ENCODE measurements at places on chromosomes 3 and 15.

DNA sequence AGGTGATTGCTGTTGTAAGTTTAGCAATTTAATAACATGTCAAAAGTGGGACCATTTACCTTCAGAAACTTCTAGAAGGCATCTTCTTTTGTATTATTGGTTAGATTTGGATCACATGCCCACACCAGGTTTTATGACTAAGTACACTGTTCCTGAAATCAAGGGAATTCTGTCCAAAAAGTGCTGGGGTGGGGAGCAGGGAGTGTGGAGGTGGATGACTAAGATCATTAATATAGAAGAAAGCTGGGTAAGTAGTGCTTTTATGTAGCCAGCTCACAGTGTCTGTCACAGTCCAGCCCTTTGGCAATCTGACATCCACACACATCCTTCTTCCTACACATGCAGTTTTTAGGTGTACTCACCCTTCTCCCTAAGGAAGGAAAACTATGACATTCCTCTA, 120.0 kb downstream of the TMCO5A start:
- DNase-seq = no peak

- no peak for DNase-seq
Observed at GRCh38 chr15:77085297-77085696, 14.4 kb upstream of the TSPAN3 start.

- DNase-seq = no peak
Observed at GRCh38 chr3:133757701-133758567, 11.7 kb downstream of the TF start.

DNA sequence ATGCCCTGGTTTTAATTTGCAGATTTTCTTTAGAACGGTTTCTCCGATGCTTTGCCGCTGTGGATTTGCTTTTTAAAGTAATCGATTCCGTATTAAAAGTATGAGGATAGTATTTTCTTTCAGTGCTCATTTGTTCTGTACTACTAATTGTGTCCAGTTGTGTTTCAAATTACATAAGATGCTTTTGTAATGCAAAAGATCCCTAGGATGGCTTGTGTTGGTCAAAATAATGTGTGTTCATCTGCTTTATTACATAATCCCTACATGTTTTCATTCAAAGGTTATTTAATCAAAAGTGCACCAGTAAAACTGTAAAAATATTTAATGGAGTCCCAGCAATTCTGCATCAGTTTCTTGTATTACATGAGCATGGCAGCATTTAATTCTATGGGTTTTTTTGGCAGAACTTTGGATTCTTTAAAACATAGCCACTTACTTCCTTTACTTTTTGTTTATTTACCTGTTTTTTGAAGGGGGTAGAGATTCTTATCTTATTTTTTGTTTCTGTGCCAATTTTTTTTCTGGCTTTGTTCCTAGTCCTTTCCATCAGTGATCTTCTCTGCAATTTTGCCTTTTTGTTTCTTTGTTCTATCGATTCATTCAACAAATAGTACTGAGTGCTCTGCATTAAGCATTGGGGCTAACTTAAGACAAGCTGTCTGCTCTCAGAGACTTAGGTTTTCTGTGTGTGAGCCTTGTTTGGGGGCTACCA, 352.8 kb downstream of the LRTM1 start:
- DNase-seq = no peak

DNA sequence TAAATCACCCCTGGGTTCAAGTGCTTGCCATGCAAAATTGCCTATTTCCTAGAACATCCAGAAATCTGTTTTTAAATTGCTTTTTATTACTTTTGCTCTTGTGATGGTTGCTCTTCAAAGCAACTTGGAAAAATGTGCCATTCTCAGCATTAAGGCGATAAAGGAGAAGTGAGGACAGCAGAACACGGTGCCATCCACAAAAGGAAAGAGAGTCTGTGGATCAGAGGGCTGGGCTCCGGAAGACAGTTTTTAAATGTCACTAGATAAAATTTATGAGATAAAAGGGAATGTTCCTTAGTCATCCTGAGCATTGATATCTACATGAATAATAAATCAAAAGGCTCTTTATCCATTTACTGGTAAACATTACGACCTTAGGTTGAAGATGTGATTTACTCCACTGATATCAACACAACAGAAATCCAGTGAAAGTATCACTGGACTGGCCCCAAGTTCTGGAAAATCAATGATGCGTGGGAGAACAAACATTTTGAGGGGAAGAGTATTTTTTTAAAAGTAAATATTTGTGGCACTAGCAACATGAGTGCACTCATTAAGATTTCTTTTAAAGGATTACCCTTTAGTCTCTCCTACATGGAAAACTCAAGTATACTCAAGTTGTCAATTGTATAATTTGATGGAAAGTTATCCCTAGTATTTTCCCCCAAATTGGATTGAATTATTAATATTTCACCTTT, 554.7 kb downstream of the FHIT start:
- no peak for DNase-seq

DNA sequence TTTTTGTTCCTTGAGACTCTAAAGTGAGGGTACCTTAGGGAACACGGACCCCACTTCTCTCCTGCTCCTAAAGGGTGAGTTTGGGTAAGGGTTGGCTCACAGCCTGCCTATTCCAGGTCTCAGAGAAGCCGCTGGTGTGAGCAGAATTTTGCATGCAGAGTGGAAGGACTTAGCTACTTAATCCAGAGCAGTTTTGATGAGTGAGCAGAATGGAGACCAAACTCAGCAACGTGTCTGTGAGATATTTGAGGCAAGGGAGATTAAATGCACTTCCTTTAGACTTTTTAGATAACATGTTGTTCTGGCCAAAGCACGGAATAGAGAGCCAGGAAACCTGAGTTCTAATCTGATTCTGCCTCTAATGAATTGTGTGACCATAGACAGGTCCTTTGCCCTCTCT, 5.1 kb downstream of the SLC24A1 start:
- no peak for DNase-seq

GRCh38 chr3:123412811-123413604, 35.9 kb downstream of the ADCY5 start:
- no peak for DNase-seq

GRCh38 chr15:66847565-66847991, 145.5 kb downstream of the SMAD6 start:
- no peak for DNase-seq

DNA sequence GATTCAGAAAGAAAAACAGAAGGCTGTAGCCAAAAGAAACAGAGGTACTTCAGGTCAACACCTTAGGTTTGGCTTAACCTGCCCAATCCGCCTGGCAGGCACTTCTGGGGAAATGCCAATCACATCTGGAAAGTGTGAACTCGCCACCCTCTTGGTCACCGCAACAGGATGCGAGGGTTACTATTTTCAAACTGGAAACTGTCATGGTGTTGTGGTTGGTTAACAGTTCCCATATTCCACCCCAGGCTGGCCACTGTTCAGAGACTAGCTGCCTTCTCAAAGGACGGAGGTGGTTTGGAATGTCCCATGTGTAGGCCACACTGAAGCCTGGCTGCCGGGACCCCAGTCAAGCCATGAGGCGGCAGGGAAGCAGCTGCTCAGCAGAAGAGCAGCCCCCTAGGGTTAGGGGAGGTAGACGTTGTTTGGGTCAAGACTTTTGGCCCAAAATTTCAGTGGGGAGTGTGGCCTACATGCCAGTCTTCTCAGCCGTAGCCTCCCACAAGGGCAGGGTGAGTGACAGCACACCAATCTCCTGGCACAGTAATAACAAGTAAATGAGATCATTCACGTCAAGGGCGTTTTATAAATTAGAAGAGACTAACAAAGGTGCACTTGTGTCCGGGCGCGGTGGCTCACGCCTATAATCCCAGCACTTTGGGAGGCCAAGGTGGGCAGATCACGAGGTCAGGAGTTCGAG, 54.6 kb downstream of the UMPS start:
- DNase-seq = no peak

DNA sequence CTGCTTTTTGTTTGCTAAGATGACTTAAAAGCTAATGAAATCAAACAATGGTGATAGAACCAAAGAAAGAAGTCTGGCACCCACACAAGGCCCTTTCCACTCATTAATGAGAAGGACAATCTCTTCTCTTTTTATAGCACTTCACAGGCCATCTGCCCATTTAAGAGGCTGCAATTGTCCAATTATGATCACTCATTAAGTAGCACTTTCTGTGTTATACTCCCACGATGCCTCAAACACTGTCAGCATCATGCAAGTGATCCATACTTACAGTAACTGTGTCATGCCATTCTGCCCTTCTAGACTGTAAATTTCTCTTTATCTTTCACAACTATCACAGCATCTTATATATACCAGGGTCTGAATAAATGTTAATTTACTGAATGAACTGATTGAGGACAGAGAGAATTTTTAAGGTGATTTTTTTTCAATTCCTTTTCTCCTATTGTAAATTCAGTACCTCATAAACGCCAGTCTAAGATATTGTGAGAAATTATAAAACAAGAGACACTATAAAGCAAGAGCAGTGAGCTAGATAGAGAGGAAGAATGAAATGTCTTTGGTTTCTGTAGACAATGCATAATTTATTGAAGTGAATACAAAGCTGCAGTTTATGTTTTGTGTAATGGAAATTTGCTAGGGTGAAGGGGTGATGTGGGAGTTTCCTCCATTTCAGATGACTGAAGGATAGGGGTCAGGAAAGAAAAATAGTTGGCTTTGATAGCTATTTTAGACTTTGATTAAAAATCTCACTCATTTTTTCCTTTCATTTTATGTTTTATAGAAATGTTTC, 17.3 kb downstream of the CD200 start:
- no peak for DNase-seq

GRCh38 chr3:54837964-54838363, 89.9 kb downstream of the LRTM1 start:
- no peak for DNase-seq

Data from NT2/D1 (cell line).